ENCODE measurements at places on chromosomes 2 and 18.

DNA sequence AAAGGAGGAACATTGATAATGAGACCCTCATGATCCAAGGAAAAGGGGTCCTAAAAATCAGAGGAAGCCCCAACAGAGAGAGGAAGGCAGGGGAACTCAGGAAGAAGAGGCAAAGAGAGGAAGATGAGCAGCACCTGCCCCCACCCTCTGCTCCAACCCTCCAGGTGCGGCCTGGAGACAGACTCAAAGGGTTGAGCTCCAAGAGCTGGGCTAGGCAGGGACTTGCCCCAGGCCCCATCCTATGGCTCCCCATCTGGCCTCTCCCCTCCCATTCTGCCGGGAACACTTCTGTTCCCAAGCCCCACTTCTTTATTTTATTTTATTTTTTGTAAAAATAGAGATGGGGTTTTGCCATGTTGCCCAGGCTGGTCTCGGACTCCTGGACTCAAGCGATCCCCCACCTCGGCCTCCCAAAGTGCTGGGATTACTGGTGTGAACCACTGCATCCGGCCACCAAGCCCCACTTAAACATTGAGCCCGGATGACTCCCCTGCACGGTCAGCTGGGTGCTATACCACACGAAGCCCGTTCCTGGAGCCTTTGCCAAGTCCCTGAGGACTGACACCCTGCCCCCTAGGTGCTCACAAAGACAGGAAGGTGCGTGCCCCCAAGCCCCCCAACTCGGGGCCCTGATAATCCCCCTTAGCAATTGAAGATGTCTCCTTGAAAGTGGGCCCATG lies 3.8 kb upstream of the GPR55 start:
- no peak for DNase-seq

DNA sequence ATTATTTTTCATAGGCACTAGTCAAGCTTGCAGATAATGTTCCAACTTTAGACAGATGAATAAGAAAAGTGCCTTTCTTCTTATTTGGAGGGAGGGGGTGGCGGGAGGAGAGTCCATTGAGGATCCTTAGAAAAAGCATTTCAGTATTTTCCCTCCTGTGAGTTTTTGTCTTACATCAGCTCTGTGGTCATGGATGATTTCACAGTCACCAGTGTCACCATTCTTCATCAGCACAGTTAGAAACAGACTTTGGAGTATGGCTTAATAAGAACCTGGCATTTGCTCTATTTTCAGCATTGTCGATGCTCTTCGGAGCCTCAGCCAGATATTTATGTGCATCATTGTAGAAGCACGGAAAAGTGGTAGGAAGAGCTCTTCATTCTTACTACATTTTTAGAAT lies 70.1 kb downstream of the SLC39A10 start:
- no peak for DNase-seq

DNA sequence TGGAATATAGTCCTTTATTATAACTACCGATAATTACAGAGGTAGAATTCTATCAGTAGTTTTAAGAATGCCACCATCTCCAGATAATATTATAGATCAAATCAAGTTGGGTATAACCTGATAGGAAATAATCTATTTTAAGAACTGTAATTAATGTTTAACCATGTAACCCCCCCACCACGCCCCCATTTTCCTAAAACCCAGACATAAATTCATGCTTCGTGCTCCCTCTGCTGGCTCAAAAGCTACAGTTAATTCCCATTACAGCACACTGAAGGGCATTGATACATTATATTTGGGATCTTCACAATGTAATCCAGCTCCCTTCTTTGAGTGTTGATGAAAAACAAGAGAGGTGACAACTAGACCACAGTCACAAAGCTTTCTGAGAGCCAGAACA lies 228.0 kb upstream of the SMAD7 start:
- DNase-seq: peak; percentile 19

- DNase-seq: no peak
Observed at GRCh38 chr2:241295326-241296095, 20.0 kb downstream of the HDLBP start.

DNA sequence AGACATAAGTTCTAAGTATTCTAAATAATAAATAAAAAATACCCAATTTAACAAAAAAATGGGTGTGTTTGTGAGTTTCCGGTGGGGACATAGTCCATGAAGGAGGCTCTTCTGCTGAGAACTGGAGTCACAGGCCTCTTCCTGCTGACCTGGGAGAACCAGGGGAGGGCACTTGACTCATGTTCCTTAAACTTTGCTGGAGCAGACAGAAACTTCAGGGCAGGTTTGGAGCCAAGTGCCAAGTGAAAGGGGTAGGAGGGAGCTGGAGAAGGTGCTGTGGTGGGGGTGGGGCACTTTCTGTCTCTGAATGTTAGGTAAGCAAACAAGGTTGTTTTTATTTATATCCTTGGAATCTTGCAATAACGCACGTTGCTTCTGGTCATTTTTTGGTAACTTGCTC lies 78.8 kb upstream of the TTN start:
- DNase-seq: no peak

All from HCT116 (cell line).